ENCODE measurements at places on chromosomes 5 and 9.

DNA sequence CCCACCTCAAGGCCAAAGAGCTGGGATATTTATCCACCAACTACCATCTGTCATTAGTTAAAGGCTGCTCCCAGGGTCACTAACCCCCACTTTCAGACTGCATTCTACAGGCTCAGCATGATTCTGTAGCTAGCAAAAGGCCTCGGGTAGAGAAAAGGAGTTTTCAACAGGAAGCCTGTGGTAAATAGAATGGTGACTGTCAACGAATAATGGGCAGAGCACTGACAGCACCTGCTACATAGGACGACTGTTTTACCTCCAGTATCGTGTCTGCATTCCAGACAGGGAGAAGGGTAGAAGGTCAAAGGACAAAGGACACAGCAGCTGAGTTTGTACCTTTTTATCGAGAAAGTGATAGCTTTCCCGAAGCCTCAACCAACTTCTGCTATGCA is 20.3 kb downstream of the MFAP3 start:
- no peak for DNase-seq

GRCh38 chr9:37001459-37001858 is 32.6 kb downstream of the PAX5 start:
- no peak for DNase-seq

GRCh38 chr5:3736466-3736865 is 140.8 kb downstream of the IRX1 start:
- no peak for DNase-seq

GRCh38 chr9:89822996-89823395 is 218.2 kb downstream of the GADD45G start:
- DNase-seq: no peak

GRCh38 chr5:89946508-89946907 is 463.0 kb downstream of the CETN3 start:
- DNase-seq: no peak

GRCh38 chr9:8845808-8846207 is 1046.2 kb upstream of the DMAC1 start:
- DNase-seq: no peak

DNA sequence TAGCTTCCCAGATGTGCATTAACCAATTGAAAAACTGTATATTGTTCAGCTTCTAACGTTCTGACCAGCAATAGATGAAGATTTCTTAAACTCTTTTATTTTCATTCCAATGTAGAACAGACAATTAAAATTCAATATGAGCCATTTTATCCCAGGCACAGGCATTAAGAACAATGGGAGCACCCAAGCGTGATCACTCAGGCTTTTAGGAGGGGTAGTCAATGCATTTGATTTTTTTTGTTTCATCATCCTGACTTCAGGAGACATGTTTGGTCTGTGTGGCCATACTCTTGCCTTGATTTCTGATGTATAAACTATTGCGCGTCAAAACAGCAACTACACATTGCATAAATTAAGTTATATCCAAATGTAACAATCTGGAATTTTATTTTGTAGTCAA is 653.0 kb upstream of the RORB start:
- no peak for DNase-seq

DNA sequence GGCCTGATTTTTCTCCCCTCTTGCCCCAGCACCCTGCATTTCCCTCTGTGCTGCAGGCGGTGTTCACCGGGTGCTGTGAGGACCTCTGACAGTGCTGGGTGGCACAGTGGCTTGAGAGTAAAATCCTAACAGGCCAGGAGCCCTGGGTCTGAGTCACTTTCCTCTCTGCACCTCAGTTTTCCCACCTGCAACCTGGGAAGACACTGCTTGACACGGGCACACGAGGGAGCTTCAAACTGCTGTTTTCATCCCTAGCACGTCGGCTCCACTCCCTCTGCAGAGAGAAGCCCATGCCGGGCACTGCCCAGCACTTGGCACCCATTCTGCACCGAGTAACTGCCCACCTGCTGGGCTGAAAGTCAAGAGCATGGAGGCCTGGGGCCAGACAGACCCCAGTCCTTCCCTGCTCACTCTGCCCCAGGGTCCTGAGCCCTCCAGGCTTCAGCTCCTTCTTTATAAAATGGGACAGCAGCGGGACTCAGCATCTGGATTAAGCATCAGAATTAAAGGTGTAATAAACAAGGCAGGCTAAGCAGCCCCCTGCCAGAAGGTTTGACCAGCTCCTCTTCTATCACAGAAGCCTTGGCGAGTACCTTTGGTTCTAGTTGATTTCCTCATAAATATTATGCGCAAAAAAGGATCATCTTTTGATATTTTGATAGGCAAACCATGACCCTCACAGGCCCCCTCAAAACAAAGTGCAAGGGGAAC is 5.2 kb downstream of the GFI1B start:
- DNase-seq: no peak

DNA sequence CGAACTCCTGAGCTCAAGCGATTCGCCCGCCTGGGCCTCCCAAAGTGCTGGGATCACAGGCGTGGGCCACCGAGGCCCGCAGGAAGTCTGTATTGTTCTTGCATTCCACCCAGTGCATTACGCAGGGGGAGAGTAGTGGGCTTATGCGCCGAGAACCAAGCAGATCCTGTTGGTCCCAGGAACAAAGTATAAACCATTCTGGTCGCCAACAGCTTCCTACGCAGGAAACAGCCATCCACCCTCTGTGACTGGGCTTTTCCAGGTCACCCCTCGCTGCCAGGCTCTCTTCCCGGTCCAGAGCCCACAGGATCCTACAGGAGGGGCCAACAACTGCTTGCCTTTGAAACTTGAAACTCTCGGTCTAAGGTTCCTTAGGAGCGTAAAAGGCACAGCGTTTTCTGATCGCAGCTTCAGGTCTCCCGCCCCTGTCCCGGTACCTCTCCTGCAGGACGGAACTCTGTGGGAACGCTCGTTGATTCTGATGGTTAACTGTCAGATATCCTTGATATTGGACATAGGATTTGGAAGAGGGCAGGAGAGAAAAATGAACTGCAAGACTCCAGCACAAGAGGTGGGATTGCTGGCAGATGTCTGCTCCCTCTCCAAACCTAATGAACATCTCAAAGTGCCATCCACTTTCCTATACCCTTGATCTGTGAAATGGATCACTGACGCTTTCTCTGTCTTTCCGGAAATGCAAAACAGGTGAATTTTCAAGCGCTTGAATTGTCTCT is 4.2 kb upstream of the ANXA2R start:
- no peak for DNase-seq

GRCh38 chr9:37329576-37329975 is 92.9 kb upstream of the GRHPR start:
- DNase-seq: no peak

Measured in GM18507 (cell line).